ENCODE measurements at places on chromosomes 1 and 21.

GRCh38 chr1:36807262-36807661 is 227.1 kb downstream of the GRIK3 start:
- DNase-seq = no peak

DNA sequence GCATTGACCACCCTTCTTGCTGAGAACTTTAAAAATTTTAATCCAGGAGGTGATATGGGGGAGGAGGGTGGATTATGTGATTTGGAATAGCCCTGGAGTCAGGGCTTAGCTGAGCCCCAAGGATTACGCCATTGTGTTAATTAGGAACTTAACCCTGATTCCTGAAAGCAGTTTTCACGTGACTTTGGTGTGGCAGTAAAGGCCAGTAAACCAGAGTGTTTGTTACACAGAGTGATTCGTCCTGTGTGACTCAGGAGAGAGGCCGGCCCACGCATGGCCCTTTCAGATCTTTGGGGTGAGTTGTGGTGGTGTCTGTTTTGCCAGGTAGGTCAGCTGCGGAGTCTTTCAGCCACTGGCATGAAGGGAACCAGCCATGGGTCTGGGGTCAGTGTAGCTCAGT is 107.6 kb downstream of the NOS1AP start:
- no peak for DNase-seq

DNA sequence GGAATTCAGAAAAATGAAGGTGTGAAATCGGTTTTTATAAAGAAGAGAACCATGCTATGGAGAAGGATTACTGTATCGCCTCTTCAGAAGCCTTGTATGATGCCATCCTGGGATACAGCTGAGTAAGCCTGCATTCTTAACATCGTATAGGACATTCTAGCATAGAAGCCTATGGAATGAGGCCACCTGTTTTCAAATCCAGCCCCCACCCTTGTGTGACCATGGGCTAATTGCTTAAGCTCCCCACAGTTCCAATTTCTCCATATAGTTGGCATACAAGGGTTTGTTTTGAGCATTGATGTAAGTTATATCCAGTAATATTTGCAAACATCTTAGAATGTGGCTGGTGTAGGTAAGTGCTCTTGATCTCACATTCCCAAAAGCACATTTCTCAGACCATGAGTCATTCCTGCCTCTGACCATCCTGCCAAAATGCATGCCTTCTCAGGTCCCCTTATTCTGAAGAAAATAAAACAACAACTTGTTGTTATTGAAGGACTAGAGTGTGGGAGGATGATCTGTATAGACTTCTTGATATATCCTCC is 1.5 kb downstream of the OR14A2 start:
- no peak for DNase-seq

GRCh38 chr1:3548156-3548893 is 63.0 kb downstream of the MEGF6 start:
- no peak for DNase-seq

DNA sequence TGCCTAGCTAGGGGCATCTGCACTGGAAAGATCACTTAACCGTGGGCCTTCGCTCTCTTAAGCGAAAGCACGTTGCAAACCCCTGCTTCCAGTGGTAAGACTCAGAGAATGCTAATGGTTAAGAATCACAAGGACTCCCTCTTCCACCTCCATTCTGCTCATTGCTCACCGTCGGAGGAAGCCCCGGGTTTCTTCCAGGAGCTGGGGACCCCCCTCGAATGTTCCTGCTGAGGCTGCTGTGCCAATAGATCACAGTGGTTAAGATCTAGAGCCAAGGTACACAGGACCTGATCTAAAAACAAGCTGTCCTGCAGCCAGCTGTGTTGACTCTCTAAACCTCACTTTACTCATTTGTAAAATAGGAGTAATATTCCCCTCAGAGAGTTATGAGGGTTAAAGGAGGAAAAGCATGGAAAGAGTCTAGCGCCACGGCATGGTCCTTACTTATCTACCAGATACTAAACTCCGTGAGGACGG is 765 bp downstream of the VAMP3 start:
- no peak for DNase-seq

DNA sequence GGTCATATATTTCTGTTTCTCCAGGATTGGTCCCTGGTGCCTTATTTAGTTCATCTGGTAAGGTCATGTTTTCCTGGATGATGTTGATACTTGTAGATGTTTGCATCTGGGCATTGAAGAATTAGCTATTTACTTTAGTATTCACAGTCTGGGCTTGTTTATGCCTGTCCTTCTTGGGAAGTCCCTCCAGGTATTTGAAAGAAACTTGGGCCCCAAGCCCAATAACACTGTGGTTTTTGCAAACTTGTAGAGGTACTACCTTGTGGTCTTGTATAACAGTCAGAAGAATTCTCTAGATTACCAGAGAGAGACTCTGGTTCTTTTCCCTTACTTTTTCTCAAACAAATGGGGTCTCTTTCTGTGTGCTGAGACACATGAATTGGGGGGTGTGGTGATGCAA is 251.4 kb upstream of the B3GALT2 start:
- no peak for DNase-seq

- DNase-seq = no peak
Observed at GRCh38 chr1:89688607-89689006, 55.7 kb downstream of the LRRC8C start.

GRCh38 chr1:40633523-40633922 is 32.0 kb downstream of the RIMS3 start:
- no peak for DNase-seq

DNA sequence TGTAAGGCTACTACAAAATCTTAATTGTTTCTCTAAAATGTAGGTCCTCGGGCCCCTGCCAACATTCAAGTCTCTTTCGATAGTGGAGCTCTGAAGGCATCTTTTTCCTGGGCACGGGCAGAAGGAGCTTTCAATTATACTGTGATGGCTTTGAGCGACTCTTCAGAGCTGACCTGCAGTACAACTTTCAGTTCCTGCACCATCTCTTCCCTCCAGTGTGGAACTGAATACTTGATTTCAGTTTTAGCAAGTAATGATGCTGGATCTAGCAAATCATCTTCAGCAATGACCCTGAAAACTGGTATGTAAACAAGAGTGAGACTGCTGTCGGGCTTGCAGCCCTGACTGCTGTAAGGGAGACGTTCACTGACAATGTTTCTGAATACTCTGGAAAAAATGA is 9.6 kb downstream of the FNDC7 start:
- DNase-seq = no peak

DNA sequence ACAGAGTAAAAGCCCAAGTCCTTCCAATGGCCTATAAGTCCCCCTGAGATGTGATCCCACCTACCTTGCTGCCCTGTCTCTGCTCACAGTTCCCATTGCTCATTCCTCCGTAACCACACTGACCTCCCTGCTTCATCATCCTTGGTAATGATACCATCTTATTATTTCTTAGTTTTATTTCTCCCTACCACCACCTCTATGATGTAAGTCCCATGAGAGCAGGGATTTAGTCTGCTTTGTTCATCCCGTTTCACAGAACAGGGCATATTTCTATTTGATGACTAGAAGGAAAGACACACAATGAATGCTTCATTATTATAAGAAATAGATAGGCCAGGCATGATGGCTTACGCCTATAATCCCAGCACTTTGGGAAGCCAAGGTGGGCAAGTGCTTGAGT is 22.5 kb downstream of the NIBAN1 start:
- DNase-seq = no peak

DNA sequence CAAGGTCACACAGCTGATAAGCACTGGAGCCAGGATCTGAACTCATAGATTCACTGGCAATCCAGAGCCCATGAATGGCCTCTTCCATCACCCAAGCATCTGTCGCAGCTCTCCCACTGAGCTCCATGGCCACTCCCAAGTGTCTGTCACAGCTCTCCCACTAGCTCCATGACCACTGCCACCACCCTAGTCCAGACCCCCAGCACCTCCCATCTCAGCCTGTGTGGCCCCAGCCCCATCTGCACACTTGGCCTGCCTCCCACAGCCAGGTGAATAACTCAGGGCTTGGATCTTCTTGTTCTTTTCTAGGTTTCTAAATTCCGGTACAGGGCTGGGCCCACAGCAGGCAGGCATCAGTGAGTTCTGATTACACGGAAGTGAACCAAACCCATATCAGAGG is 76.0 kb downstream of the GLIS1 start:
- DNase-seq = no peak

DNA sequence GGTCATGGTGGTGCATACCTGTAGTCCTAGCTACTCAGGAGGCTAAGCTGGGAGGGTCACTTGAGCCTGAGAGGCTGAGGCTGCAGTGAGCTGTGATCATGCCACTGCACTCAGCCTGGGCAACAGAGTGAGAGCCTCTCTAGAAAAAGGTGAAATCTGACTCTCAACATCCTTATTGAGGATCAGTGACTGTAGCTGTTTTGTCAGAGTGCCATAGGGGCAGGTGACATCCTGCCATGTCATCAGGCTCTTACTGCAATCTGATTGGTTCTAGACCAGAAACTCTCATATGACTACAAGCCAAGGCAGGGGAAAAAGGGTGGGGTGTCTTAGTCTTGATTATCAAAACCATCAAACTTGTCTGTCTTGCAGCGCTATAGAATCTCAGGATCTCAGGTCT is 62.8 kb upstream of the NGF start:
- DNase-seq = no peak

DNA sequence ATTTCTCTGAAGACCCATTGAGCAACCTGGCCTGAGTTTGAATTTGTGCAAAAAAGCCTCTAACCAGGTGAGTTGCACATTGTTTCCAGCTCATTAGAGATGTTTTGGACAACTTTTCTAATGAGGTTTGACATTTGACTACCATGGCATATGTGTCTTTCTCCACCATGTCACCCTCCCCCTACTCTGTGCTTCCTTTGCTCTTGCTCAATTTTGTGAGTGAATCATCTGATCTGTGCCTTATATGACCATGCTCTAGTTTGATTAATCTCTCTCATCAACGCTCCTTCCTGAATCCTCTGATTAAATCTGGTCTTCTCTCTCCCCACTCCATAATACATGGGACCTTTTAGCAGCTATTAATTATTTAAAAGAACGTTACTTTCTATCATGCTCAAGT is 144.8 kb upstream of the SAMSN1 start:
- no peak for DNase-seq

DNA sequence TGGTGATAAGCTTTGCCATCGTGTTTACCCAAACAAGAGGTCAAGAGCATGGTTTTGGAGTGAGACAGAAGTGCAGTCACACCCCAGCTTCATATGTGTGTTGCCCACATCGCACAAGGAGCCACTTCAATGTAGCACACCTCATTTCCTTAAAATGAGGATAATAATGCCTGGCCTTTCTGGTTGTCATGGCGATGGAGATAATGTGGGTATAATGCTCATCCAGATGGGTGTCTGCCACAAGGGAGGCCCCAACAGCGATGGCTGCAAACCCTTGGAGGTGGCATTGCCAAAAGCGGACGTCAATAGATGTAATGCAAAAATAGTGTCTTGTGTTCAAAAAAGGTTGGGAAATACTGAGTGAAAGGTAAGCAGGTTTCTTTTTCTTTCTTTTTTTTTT is 83.1 kb upstream of the AJAP1 start:
- DNase-seq = no peak

- DNase-seq = no peak
Observed at GRCh38 chr1:3194760-3195479, 125.9 kb downstream of the PRDM16 start.

GRCh38 chr1:160236806-160237205 is 25.5 kb downstream of the DCAF8 start:
- DNase-seq = no peak

GRCh38 chr1:212119397-212119837 is 83.9 kb downstream of the DTL start:
- DNase-seq = no peak

- DNase-seq = no peak
Observed at GRCh38 chr1:21754583-21754982, 28.4 kb downstream of the USP48 start.

- DNase-seq = no peak
Observed at GRCh38 chr21:36773117-36773516, 74.2 kb downstream of the SIM2 start.

DNA sequence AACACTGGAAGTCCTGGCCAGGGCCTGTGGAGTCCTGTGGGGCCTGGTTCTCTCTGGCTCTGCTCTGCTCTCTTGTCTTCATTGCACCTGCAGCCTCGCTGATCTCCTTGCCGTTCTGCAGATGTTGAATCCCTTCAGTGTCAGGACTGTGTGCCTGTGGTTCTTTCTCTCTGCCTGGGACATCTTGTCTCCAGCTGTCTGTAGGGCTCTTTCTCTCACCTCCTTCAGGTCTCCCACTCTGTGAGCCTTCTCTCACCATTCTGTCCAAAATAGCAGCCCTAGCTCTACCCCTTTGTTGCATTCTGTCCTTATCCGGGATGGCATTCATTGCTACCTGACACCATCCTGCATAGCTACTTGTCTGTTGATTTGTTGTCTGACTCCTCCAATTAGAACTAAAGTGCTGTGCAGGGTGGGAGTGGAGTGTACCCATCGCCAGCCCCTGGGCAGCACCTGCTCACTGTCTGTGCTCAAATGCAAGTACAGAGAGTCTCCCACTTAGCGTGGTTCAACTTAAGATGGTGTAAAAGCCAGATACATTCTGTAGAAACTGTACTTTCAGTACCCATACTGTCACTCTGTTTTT is 8.9 kb downstream of the PGBD2 start:
- no peak for DNase-seq

GRCh38 chr1:166471359-166471758 is 304.6 kb upstream of the FAM78B start:
- DNase-seq = no peak

GRCh38 chr1:11706292-11706691 is 14.8 kb downstream of the DRAXIN start:
- DNase-seq = no peak

DNA sequence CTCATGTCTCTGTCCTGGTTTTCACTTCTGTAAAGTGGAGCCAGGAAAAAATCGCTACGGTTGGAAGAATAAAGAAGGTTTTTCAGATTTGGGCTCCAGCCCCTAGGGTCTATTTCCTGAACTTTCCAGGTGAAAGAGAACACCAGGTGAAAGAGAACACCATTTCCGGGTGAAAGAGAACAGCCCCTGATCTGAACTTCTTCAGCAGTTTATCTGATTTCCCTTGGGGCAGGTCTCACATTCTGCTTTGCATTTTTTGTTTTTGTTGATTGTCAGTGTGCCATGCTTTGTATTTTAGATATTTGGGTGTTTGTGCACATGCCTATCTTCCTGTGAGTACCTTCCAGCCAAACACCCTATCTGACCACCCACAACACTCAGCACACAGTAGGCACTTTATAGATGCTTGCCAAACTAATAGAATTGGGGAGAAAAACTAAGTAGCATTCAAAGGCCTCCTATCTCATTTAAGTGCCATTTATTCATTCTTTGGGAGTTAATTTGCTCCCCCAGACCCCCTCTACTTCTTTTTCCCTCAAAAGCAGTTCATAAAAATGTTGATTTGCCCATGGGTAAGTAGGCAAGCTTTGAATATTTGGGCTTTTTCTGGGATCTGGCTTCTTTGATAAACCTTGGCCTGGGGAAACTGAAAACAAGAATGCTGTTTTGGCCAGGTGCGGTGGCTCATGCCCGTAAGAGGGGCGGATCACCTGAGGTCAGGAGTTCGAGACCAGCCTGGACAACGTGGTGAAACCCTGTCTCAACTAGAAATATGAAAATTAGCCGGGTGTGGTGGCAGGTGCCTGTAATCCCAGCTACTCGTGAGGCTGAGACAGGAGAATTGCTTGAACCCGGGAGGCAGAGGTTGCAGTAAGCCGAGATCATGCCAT is 2.2 kb downstream of the NAV1 start:
- DNase-seq = no peak
